ENCODE measurements at places on chromosomes 6 and 20. TPM values are rescaled to one million over a fixed set of nuclear protein-coding genes. Genes with fewer than 3 reads are reported as not detected.
A peak's percentile ranks its signal among the peaks of the same experiment; 100 is the strongest.

The CFB gene
- total RNA-seq, result 3.2 TPM

DNA sequence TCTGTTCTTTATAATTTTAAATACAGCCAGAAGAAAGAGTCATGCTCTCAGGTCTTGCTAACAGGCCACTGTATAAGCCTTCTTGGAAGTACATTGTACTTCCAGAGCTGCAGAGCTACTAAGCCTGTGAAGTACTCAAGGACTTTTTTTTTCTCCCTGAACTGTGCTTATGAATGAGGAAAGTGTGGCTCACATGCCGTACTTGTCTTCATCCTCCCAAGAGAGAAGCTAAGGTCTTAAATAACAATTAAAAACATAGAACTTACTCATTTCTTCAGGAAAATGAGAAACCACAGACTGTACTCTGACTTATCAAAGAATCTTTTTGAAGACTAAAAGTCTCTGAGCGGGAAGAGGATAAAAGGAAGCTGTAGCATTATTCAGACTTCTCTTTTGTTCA is 218.3 kb downstream of the HTR1B start:
- DNase-seq, result no peak

- DNase-seq, result no peak
Observed at GRCh38 chr20:40657526-40657925, 31.5 kb downstream of the MAFB start.

The ZNF334 gene
- total RNA-seq, result 4.8 TPM

The MACROD2 gene
- 3.2 TPM for total RNA-seq

The WFDC10B gene
- not detected for total RNA-seq

The ESR1 gene
- total RNA-seq, result not detected

DNA sequence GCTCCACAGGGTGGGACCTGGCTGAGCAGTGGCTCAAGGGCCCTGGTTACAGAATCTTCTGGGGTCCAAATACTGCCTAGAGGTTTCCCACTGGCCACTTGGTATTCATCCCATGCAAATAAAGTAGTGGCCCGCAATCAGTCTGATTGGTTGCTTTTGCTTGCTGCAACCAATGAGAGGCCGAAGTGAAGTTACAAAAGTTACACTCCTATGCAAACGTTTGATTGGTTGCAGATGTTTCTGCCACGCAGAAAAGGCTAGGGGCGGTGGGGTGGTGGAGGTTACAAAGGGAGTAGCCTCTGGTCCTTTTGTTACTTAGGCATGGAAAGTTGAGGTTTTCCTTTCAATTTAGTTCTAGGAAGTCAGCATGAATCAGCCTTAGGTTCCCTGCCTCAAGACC is 3.6 kb upstream of the NHLRC1 start:
- DNase-seq, result no peak

DNA sequence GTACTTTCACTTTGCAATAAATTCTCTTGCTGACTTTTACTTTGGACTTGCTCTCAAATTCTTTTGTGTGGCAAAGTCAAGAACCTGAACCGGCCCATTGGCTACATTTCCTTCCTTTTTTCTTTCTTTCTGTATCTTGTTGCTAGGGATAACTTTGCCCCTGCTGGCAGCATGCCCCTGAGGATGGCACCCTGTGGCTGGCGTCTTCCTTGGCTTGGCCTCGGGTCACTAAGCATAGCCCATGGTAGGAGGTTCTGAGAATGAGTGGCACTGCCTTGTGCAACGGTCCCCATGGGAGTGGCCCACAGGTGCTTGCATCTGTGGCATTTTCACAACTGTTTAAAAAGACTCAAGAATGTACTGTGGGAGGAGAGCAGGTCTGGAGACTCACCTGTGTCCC is 14.0 kb upstream of the HLA-F start:
- no peak for DNase-seq

GRCh38 chr6:139373154-139373927 is 1.1 kb downstream of the CITED2 start:
- DNase-seq, result no peak

DNA sequence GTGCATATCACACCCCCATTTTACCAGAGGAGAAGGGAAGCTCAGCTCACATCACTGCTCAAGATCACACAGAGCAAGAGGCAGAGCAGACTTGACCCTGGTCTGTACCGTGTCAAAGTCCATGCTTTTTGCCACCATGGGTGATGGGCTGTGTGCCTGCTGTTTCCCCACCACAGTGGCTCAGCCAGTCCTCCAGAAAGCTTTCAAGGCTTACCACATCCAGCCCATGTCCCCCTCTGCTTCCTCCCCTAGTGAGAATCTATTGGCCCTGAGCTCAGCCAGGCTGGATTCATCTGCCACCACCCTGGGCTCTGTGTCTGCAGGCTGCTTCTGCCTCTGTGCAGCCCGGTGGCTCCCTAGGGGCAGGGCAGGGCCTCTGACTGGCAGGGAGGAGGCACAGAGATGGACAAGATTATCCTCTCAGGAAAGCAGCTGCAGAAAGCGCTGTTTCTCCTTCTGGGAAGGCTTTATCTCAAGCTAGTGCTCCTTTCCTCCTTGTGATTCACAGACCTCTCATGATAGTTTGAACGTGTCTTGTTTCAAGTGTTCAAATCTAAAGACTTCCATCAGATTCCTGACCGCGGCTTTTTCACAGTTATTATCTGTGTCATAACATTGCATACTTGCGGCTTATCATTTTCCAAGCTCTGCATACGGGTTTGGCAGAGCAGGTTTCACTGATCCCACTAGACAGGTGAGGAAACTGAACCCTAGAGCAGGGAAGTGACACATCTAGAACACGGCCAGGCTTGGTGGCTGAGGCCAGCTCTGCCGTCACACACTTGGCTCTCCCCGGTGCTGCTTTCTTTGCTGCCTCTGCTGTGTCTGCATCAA is 37.4 kb downstream of the VEGFA start:
- no peak for DNase-seq

DNA sequence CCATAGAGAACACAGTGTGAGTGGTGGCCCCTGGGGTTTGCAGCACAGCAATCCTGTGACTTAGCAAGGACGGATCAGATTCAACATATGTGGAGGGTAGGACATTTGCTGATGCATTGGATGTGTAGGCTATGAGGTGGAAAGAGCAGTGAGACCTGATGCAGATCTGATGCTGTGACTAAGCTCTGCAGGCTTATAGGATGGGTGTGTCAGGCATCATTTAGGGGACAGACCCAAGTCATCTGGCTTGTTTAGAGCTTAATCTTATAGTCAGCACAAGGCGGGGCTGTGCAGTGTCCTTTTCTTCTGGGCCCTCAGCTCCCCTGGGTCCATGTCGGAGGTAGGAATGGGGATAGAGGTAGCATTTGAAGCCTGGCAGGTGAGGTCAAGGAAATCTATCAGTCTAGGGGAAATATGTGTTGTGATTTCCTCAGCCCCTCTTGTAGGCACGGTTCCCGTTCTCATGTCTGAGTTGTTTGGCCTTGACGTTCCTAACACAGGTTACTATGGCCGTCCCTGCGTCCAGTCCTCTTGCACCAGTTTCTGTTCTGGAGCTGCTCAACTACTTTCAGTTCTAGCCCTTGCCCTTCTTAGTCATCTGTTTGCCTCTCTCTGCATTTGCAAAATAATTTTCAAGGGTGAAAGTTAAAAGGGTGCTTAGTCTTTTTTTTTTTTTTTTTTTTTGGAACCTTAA is 15.6 kb upstream of the MAPRE1 start:
- no peak for DNase-seq

The BPI gene
- 0.68 TPM for total RNA-seq

DNA sequence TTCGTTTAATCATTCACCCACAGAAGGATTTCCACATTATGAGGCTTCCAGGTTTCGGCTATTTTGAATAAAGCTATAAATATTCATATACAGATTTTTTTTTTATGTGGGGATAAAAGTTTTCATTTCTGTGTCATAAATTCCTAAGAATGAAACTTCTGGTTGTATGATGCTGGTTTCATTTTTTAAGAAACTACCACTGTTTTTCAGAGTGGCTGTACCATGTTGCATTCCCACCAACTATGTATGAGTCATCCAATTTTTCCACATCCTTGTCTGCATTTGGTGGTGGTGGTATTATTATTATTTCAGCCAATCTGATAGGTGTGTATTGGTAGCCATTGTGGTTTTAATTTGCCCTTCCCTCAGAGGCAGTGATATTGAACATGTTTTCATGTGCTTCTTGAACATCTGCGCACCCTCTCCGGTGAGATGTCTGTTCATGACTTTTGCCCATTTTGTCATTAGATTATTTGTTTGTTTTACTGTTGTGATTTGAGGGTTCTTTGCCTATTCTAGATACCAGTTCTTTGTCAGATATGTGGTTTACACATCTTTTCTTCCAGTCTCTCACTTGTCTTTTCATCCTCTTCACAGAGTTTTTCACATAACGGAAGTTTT is 75.5 kb downstream of the DOK5 start:
- no peak for DNase-seq

The HLA-DRB5 gene
- total RNA-seq, result not detected

GRCh38 chr6:155141512-155141911 is 122.3 kb upstream of the CLDN20 start:
- no peak for DNase-seq

GRCh38 chr20:47765691-47766594 is 19.3 kb downstream of the SULF2 start:
- no peak for DNase-seq

DNA sequence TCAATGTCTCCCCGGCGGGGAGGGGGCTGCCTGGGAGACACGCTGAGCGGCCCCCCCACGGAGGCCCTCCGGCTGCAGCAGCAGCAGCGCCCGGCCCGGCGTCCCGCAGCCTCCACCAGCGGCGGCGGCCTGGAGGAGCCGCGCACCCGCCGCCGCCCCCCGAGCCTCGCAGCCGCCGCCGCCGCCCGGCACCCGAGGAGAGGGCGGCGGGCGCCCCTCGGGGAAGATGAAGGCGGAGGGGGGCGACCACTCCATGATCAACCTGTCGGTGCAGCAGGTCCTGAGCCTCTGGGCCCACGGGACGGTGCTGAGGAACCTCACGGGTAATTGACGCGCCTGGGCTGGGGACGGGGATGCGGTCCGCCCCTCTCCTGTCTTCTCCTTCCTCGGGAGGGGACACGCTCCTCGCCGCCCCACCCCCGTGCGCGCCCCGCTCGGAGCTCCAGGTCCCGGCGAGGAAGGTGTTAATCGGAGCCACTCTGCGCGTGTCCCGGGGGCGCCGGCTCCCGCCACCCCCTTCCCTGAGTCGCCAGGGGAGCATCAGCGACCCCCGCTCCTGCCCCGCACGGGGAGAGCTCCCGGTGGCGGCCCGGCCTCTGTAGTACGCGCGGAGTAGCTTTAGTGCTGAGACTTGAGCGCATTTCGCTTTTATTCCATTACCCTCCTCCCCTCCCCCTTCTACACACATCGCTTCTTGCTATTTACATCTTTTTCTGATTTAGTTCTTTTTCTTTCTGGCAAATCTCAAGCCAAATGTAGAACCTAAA is 686 bp downstream of the TMEM170B start:
- no peak for DNase-seq

The POU5F1 gene
- not detected for total RNA-seq

The C20orf204 gene
- total RNA-seq, result 0.97 TPM

GRCh38 chr20:10077886-10078285 is 43.1 kb downstream of the ANKEF1 start:
- DNase-seq, result no peak

- no peak for DNase-seq
Observed at GRCh38 chr6:135496800-135497411, 634 bp downstream of the AHI1 start.

DNA sequence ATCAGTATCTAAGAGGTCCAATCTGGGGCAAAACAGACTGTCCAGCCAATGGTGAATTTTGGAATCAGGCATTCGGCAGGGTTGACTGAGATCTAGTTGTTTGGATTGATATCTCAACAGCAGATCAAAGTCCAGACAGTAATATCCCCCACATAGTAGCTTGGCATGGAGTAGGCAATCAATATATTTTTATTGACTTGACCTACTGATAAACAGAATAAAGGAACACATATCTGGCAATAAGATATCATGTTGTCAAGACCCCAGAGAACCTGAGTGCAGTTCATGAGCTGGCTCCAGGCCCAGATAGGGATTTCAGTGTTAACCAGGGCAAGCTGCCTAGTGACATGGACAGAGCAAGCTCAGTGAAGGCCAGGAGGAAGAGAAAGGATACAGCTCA is 34.4 kb downstream of the TNFAIP3 start:
- no peak for DNase-seq

The HLA-DMB gene
- total RNA-seq, result not detected

- DNase-seq, result peak; percentile 49
Observed at GRCh38 chr6:3309391-3310050, 50.8 kb downstream of the PSMG4 start.

DNA sequence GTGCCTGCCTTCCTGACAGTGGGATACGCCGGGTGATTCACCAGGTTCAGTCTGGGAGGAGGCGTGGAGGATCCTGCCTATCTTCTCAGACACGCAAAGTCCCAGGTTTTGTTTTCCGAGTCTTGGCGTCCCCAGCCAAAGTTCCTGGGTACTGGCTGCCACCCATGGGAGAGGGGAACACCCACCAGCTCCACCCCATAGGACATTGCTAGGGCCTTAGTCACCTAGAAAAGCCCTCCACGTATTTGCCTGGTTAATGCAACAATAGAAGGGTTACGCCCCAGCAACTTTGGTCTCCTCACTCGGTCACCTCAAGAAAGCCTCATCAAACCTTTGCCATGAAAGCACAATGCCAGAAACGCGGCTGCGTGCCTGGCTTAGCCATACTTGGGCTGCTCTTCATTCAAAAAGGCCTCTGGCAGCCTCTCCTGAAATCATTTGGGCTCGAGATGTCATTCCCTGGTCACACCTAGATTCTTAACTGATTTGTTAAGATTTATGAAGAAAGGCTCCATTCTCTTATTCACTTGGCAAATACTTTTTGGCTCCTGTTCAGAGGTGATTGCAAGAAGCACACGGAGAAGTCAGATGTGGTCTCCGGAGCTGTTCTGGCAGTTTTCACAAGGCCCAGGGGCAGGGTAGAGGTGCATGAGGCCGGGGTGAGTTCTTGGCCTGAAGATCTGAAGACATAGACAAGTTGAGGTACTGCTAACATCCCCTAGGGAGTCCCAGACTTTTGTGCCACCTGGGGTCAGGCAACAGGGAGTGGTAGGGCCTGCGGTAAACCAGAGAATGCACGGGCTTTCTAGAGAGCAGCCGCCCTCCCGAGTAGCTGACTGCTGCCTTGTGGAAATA is 35.5 kb upstream of the ZNF133 start:
- DNase-seq, result no peak

DNA sequence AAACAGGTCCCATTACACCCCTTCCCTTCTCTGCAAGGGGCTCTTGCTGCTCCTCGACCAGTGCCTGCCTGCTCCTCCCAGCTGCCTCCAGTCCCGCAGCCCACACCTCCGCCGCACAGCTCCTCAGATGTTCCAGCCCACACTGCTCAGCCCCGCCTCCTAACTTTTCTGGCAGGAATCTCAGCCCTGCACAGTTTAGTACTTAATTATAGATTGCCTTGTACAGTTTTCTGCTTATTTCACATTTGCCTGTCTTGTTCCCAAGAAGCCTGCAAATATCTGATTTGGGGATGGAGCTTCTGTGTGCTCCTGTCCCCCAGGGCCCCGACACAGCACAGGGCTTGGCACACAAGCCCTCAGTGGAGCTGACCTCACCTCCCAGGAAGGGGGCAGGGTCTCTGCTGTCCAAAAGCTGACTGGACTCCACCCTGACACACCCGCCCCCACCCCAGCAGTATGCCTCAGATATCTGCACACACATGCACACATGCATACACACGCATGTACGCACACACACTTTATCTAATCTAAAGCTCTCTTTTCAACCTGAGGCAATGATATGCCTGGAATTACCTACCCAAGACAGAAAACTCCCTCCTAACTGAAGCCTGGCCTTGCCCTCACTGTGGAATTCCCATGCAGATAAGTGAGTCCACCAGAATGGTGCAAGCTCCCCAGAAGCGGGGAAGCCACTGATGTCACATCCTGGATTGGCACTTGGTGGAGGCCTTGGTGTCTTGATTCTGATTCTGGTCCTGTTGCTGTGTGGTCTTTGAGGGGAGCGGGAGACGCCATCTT is 1.2 kb upstream of the PNPLA1 start:
- DNase-seq, result no peak

GRCh38 chr6:169296622-169297021 is 43.0 kb upstream of the THBS2 start:
- no peak for DNase-seq
